ENCODE measurements at places on chromosomes 2 and 18.

GRCh38 chr2:201887773-201888425, 81.6 kb downstream of the CDK15 start:
- H3K4me1 ChIP-seq, result no peaks in the 10 kb centered on the region
- DNase-seq, result no peak
- H3K27ac ChIP-seq, result no peak overlapping the region

DNA sequence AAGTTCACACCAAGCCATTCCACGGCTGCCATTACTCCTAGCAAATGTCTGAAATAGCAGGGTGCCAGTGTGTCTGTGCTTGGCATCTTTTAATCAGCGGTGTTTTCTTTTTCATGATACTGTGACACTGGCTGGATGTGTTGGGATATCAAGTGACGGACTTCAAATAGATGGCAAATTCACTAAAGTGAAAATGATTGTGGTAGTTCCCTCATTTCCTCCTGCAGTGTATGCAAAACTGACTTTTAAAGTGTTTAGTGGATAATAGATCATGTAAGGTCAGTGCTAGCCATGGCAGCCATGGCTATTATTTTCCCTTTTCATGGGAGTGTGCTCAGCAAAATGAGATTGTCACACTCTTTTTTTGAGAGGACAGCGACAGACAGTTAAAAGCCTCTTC, 261.5 kb upstream of the SIX3 start:
- H3K4me3 ChIP-seq, result no peak overlapping the region
- H3K27ac ChIP-seq, result no peak overlapping the region
- DNase-seq, result no peak
- H3K4me1 ChIP-seq, result no peaks in the 10 kb centered on the region

GRCh38 chr2:199144546-199144945, 313.2 kb downstream of the SATB2 start:
- no peak overlapping the region for H3K4me3 ChIP-seq
- H3K36me3 ChIP-seq, result no peaks in the 10 kb centered on the region
- H3K27ac ChIP-seq, result no peak overlapping the region
- no peaks in the 10 kb centered on the region for H3K4me1 ChIP-seq
- H3K27me3 ChIP-seq, result no peaks in the 10 kb centered on the region
- DNase-seq, result no peak

- no peak overlapping the region for H3K4me3 ChIP-seq
- H3K27me3 ChIP-seq, result peaks cover 21% of the 10 kb centered on the region
- H3K4me1 ChIP-seq, result no peaks in the 10 kb centered on the region
- DNase-seq, result no peak
- H3K27ac ChIP-seq, result no peak overlapping the region
- H3K36me3 ChIP-seq, result no peaks in the 10 kb centered on the region
These were observed 84.3 kb upstream of the LTBP1 start for GRCh38 chr2:32862269-32863055.

- no peak overlapping the region for H3K27ac ChIP-seq
- H3K27me3 ChIP-seq, result no peaks in the 10 kb centered on the region
- no peak for DNase-seq
- H3K4me1 ChIP-seq, result peaks cover 25% of the 10 kb centered on the region
- no peak overlapping the region for H3K4me3 ChIP-seq
These were observed 11.6 kb downstream of the TGFBRAP1 start for GRCh38 chr2:105317937-105318336.

All from activated T-cell treated with anti-CD3 and anti-CD28 coated beads, Interleukin-2, amount 50 U/mL, for 72 hours (primary cell).